ENCODE measurements at places on chromosomes 3 and 15. TPM values are rescaled to one million over a fixed set of nuclear protein-coding genes. Genes with fewer than 3 reads are reported as not detected.

GRCh38 chr3:151426341-151426657 lies 34.6 kb downstream of the IGSF10 start:
- no peak for DNase-seq
- no peaks in the 10 kb centered on the region for H3K36me3 ChIP-seq
- H3K27ac ChIP-seq, result no peak overlapping the region
- H3K4me3 ChIP-seq, result no peak overlapping the region
- no peaks in the 10 kb centered on the region for H3K27me3 ChIP-seq
- H3K4me1 ChIP-seq, result peaks cover 13% of the 10 kb centered on the region

DNA sequence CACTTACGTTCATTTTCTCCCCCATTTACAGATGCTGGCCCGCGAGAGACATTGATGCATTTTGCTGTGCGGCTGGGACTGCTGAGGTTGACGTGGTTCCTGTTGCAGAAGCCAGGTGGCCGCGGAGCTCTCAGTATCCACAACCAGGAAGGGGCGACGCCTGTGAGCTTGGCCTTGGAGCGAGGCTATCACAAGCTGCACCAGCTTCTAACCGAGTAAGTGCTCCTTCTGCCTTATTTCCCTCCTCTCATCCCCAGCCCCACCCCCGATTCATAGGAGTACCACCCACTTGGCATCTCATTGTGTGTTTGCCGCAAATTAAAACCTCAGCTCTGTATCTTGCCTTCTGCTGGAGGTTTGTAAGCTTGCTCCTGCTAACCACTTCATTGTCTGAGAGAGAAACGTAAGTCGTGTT lies 163.3 kb downstream of the AKAP13 start:
- H3K4me3 ChIP-seq, result no peak overlapping the region
- H3K27me3 ChIP-seq, result no peaks in the 10 kb centered on the region
- DNase-seq, result no peak
- no peak overlapping the region for H3K27ac ChIP-seq
- no peaks in the 10 kb centered on the region for H3K36me3 ChIP-seq

DNA sequence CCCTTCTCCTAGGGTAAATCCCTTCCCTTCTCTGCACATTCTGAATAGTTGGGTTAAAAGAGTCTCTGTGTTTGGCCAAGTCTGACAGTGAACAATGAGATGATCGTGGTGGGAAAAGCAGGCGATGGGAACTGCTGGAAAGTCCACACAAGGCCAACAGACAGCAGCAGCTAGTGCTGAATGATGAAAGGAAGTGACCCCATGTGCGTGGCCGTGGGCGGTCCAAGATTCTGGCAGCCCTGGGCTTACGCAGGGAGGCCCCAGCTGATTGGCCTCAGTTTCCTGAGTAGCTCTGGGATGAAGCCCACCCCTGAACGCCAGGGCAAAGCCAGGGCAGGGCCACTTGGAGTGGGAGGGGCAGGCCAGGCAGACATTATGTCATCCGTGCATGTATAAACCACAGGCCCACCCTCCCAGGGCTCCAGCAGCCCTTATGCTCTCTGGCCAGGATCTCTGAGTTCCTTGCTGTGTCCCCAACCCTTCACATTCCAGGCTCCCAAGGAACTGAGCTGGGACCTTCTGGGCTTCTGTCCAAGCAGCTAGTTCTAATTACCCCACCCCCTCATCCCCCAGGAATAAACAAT lies 57.8 kb downstream of the CDC25A start:
- DNase-seq, result peak; percentile 83
- peaks cover 18% of the 10 kb centered on the region for H3K4me1 ChIP-seq
- H3K27ac ChIP-seq, result peak overlapping the region; percentile 36

DNA sequence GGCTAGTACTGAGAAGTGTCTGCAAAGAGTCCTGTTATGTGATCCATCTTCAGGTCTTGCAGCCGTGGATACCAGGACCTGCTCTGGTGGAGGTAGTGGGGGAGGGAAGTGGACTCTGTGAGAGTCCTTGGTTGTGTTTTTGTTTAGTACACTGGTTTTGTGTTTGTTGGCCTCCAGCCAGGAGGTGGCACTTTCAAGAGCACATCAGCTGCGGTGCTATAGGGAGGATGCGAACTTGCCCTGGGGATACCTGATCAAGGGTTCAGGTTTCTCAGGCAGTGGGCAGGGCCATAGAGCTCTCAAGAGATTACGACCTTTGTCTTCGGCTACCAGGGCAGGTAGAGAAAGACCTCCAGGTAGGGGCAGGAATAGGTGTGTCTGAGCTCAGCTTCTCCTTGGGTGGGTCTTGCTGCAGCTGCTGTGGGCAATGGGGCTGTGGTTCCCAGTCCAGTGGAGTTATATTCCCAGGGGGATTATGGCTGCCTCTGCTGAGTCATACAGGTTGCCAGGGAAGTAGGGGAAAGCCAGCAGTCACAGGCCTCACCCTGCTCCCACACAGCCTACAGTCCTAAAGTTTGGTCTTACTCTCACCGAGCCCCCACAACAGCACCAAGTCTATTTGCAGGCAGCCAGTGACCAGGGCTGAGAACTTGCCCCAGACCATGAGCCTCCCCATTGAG lies 132.8 kb upstream of the NPHP3 start:
- DNase-seq, result no peak
- no peaks in the 10 kb centered on the region for H3K4me1 ChIP-seq
- H3K4me3 ChIP-seq, result no peak overlapping the region

CDHR4 gene
- not detected for total RNA-seq

DNA sequence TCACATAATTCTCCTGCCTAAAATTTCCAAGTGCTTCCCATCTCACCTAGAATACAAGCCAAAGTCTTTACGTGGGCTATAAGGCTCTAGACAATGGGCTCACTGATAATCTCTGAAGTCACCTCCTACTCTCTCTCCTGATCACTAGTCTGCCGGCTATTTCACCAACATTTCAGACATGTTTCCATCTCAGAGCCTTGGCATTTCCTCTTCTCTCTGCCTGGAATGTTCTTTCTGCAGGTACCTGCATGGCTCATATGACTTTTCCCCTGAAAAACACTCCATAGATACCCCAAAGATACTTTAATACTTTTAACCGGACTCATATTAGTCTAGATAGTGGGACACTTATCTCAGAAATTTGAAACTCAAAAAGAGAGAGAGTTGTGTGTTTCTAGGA lies 32.7 kb downstream of the CD200 start:
- peaks cover 4% of the 10 kb centered on the region for H3K27me3 ChIP-seq
- no peak overlapping the region for H3K27ac ChIP-seq
- no peaks in the 10 kb centered on the region for H3K36me3 ChIP-seq
- DNase-seq, result no peak
- no peaks in the 10 kb centered on the region for H3K4me1 ChIP-seq

DNA sequence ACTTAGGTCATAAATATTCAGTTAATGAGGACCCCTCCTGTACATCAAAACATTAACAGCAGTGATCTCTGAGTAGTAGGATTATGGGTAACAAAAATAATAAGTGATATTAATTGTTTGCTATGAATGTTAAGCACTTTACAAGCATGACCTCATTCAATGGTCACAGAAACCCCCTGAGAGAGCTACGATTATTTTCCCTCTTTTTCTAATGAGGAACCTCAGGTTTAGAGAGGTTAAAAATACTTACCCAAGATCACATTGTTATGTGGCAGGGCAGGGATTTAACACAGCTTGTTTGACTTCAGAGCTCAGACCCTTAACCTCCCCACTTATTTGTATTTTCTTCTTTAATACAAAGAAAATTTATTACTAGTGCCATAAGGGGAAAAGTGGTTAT lies 228.2 kb downstream of the TBL1XR1 start:
- no peak overlapping the region for H3K4me3 ChIP-seq
- peaks cover 6% of the 10 kb centered on the region for H3K4me1 ChIP-seq
- no peaks in the 10 kb centered on the region for H3K27me3 ChIP-seq

GRCh38 chr15:27219636-27220035 lies 248.7 kb downstream of the GABRG3 start:
- H3K4me3 ChIP-seq, result no peak overlapping the region
- no peaks in the 10 kb centered on the region for H3K36me3 ChIP-seq
- DNase-seq, result peak; percentile 18
- no peaks in the 10 kb centered on the region for H3K4me1 ChIP-seq
- H3K27ac ChIP-seq, result no peak overlapping the region

AP2M1 gene
- total RNA-seq, result 375 TPM

CAND2 gene
- 1.2 TPM for total RNA-seq

- H3K4me3 ChIP-seq, result peak within 1 kb of the TSS; percentile 99
- H3K27me3 ChIP-seq, result peaks cover 11% of the 10 kb centered on the region
- no peaks in the 10 kb centered on the region for H3K36me3 ChIP-seq
- H3K27ac ChIP-seq, result peak within 1 kb of the TSS; percentile 96
- peaks cover 22% of the 10 kb centered on the region for H3K4me1 ChIP-seq
These were observed at the start of gene C15orf39 for GRCh38 chr15:75201616-75202250. C15orf39 (plus strand) TSS chr15:75201882; CDS start chr15:75206049, 4,167 bp downstream.

GHRL gene
- total RNA-seq, result not detected

FSIP1 gene
- 3.6 TPM for total RNA-seq

XCR1 gene
- not detected for total RNA-seq

GRCh38 chr3:136667081-136667480 lies 85.1 kb downstream of the STAG1 start:
- peaks cover 8% of the 10 kb centered on the region for H3K4me1 ChIP-seq
- no peak overlapping the region for H3K27ac ChIP-seq
- DNase-seq, result no peak
- H3K4me3 ChIP-seq, result no peak overlapping the region
- no peaks in the 10 kb centered on the region for H3K27me3 ChIP-seq
- no peaks in the 10 kb centered on the region for H3K36me3 ChIP-seq

DNA sequence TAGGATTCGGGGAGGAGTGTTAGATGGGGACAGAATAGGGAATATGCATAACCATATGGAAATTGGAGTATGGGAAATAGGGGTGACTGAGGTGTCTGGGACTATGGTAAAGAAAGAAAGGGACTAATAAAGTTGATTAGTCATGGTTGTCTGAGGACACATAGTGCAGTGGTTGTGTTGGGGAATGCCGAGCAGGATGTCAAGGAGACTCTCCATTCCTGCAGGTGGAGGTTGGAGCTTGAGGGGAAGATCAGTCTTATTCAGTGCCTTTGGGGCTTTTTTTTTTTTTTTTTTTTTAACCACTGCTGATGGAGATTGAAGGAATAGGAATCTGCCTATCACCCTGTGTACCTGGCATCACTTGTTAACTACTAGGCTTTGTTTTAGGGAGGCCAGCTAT lies 10.8 kb downstream of the NMD3 start:
- DNase-seq, result no peak
- H3K36me3 ChIP-seq, result peaks cover 78% of the 10 kb centered on the region
- H3K4me3 ChIP-seq, result no peak overlapping the region
- H3K27me3 ChIP-seq, result no peaks in the 10 kb centered on the region

GRCh38 chr3:118808723-118809122 lies 225.9 kb downstream of the IGSF11 start:
- H3K27me3 ChIP-seq, result no peaks in the 10 kb centered on the region
- no peaks in the 10 kb centered on the region for H3K4me1 ChIP-seq
- no peak for DNase-seq

GRCh38 chr3:28547677-28548076 lies 199.1 kb upstream of the AZI2 start:
- no peaks in the 10 kb centered on the region for H3K36me3 ChIP-seq
- H3K27ac ChIP-seq, result no peak overlapping the region
- H3K27me3 ChIP-seq, result no peaks in the 10 kb centered on the region
- no peaks in the 10 kb centered on the region for H3K4me1 ChIP-seq
- no peak for DNase-seq

GOLGA6A gene
- total RNA-seq, result under 0.01 TPM

NOX5 gene
- total RNA-seq, result 0.36 TPM

DNA sequence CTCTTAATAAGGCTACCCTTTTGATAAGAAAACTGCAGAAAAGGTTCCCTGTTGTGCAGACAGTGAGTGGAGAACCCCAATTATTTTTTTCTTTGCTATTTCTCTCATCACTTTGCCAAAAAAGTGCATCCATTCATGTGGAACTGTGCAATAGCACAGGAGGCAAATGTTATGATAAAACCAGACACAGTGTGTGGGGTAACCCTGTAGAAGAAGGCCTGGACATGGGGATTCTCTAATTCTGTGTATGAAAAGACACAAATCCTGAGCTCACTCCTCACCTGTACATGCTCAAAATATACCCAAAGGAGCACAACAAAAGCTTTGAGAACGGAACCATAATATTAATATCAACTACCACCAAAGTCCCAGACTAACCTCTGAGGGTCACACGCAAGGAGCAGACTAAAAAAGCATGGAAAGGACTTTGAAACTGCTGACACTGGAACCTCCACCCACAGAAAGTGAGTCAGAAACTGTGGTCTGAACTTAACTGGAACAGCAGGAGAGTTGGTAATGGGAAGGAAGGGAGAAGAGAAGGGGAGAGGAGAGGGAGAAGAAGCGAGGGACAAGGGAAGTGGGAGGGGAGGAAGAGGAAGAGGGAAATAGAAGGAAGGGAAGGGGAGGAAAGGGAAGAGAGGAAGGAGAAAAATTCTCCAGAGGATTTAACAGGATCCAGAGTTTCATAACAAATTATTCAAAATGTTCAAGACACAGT lies 299.9 kb downstream of the TBC1D5 start:
- DNase-seq, result peak; percentile 17
- H3K27me3 ChIP-seq, result no peaks in the 10 kb centered on the region
- peaks cover 8% of the 10 kb centered on the region for H3K4me1 ChIP-seq
- H3K36me3 ChIP-seq, result no peaks in the 10 kb centered on the region

NME9 gene
- total RNA-seq, result not detected

GRCh38 chr3:184295771-184296170 lies 3.3 kb upstream of the PSMD2 start:
- H3K36me3 ChIP-seq, result peaks cover 6% of the 10 kb centered on the region
- no peak for DNase-seq
- peaks cover 12% of the 10 kb centered on the region for H3K4me1 ChIP-seq
- H3K27me3 ChIP-seq, result peaks cover 10% of the 10 kb centered on the region

MANF gene
- 37.3 TPM for total RNA-seq

KCTD6 gene
- total RNA-seq, result 8.0 TPM

GRCh38 chr3:19074257-19074900 lies 73.9 kb upstream of the KCNH8 start:
- H3K27me3 ChIP-seq, result no peaks in the 10 kb centered on the region
- H3K36me3 ChIP-seq, result no peaks in the 10 kb centered on the region
- DNase-seq, result no peak
- H3K27ac ChIP-seq, result no peak overlapping the region

DNA sequence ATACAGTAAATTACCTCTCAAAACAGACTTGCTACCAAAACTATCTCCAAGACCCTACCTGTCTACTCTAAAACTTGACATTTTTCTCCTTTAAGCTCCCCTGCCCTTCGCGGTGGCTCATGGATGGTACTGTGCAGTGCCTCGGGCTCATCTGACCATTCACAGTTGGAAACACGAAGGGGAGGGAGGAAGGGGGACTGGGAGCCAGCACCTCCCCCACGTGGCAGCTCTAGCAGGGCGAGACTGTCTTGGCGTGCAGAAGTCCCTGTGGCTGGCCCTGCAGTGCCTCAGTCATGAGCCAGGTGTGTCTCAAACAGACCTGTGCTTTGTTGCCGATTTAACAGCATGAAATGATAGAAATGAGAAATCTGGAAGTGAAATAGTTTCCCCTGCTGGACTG lies 372.0 kb downstream of the GABRG3 start:
- no peak overlapping the region for H3K27ac ChIP-seq
- no peaks in the 10 kb centered on the region for H3K27me3 ChIP-seq
- no peak overlapping the region for H3K4me3 ChIP-seq
- H3K4me1 ChIP-seq, result no peaks in the 10 kb centered on the region
